ENCODE measurements at places on chromosomes 7 and 10.

GRCh38 chr10:13231190-13231589 lies 3.0 kb downstream of the UCMA start:
- DNase-seq = no peak

GRCh38 chr10:119149729-119150128 lies 15.8 kb downstream of the SFXN4 start:
- no peak for DNase-seq

DNA sequence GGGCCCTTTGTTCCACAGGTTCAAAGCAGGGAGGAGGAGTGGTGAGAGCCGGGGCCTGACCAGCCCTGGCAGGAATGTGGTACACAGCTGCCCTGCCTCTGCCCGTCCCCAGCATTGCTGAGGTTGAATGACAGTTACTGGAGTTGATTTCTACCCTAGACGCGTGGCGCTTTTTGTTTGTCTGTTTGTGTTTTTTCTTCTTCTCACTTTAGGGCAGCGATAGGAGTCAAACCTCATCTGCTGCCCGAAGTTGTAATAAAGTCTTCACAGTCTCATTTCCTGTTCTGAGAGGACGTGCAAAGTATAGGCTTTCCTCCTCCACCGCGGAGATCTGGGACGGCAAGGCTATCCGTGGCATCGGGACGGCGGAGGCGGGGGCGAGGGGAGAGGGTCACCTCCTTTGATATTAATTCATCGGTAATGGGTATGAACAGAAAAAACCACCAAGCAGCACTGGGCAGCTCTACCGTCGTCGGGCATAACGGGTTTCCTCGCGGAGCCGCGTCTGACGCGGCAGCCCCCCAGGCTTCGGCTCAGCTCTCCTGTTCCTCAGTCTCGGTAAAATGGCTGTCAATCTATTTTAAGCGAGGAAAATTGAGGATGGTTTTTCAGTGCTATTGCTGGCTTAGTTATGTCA lies 160.8 kb downstream of the LRMDA start:
- DNase-seq = no peak

GRCh38 chr7:29230871-29231345 lies 36.3 kb downstream of the CHN2 start:
- DNase-seq = no peak

Data from fibroblast of upper back skin (primary cell).